Fibroblast of skin of right quadriceps (primary cell): ENCODE measurements at places on chromosomes 12 and 14.

DNA sequence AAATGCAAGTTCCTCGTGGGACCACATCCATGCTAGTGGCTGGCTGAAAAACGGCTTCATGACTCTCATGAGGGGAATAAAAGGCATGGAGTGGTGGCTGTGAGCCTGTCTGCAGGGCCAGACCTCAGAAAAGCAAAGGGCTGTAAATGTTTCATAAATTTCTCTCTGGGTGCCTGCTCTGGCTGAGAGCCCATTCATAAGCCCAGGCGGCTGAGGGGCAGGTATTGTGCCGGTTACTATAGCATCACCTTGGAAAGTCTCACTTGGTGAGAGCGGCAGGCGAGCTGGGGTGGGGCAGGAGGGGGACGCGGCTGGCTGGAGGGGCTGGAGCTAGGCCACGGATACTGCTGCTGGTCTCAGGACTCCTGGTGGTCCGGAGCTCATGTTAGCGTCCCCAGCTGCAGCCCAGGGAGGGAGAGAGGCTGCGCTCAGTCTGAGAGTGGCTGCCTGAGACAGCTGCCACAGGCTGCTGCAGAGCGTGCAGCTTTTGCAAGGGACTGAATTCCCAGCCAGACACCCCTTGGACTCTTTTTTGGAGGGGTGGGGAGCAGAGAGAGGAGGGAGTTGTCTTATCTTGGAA is at the start of gene SLC17A8:
TSS of gene SLC17A8 (plus strand) at position 431 of the 580 bp plus-strand sequence. CDS start 318 bp downstream, outside the sequence.
- no peak for DNase-seq

DNA sequence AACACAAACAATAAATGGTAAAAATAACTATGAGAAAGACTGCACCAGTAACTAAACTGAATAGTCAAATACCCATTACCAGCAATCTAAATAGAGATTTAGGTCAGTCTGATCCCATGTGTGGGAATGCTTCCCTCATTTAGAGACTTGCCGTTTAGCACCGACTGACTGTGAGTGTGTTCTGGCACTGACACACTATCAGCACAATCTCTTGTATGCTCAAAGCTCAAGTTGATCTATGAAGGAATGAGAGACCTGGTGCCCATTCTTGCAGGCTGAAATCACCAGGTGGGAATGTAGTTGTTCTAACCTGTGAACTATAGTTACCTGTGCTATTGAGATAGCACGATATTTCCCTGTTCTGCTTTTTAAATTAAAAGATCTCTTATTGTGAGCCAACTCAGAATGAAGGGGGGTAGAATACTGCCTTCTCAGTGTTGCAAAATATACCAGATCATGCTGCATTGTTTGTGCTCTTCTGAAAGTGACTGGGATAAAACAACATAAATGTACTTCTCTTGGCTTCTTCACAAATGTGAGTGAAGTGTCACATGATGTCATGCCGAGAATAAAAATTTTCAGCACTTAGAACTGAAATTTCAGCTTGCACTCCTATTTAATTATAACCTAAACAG is 99.6 kb downstream of the LIN7A start:
- DNase-seq: no peak

DNA sequence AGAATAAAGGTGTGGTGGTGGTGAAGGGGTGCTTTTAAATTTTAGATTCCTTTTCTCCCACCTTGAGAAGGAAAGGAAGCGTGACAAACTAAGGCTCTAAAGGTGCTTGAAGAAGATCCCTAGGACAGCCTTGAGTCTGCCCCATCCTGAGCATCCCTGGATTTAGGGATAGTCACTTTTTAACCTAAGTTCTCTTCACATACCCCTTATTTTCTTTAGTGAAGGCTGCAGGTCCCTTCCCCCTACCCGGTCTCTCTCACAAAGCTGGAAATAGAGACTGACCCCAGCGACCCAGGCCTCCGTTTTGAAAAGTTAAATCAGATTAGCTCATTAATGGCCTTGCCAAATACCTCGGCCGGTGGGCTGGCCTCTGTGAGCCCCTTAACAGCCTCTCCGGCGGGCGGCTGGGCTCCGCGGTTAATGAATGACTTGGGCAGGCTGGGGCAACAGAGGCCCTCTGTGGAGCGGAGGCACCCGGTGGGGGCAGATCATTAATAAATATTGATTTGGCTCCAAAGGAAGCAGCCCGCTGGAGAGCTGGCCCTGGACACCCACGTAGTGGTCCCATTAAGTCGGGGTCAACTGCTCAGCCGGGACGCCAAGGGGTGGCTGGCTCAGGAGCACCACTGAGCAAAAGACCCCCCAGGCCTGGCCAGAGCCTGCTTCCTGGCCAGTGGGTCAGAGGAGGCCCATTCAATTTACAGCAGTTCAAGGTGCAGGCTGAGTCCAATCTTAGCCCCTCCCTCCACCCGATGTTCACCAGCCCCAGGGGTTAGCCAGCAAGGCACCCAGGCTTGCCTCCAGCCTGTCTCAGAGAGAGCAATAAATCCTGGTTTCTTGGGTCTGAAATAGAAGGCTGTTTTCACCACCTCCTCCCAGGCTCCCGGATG is 31.8 kb downstream of the PAH start:
- no peak for DNase-seq

- DNase-seq: peak; percentile 80
Measured at GRCh38 chr14:68468437-68469207, 324.2 kb downstream of the ZFP36L1 start.

DNA sequence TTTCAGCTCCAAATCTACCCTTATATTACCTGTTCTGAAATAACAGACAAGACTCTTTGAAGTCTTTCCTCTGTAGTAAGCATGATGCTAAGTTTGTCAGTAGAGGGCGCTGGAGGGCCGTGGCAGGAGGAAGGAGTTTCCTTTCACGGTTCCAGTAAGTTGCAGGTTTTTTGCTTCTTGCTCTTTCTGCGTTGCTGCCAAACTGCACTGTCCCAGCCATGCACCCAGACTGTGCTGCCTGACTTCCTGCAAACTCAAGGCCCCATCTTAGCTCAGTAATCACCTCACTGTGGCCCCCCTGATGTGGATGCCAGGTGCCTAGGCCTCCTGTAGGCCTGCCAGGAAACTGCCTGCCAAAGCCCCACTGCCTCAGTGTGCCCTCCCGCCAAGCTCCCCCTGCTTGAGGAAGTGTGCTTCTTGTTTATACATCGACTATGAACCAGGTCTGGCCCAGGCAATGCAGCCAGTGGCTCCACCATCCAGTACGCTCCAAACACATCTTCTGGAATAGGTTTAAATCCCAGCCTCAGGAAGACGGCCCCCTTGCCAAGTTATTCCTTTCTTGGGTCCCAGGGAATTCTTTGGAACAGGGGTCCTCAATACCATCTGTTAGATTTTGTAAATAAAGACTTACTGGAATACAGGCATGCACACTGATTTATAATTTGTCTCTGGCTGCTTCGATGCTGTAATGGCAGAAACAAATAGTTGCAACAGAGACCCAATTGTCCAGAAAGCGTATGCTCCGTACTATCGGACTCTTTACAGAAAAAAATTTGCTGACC is 193.7 kb upstream of the LRIG3 start:
- peak; percentile 84 for DNase-seq

GRCh38 chr12:98154850-98155249 is 360.5 kb upstream of the TMPO start:
- DNase-seq: no peak

- DNase-seq: peak; percentile 49
Measured at GRCh38 chr12:114952573-114953271, 268.7 kb upstream of the TBX3 start.

GRCh38 chr14:90114554-90114953 is 52.8 kb downstream of the KCNK13 start:
- DNase-seq: no peak

- DNase-seq: no peak
Measured at GRCh38 chr12:6306599-6307220, 3.8 kb upstream of the PLEKHG6 start.

GRCh38 chr14:51855234-51855633 is 5.2 kb upstream of the GNG2 start:
- peak; percentile 62 for DNase-seq

GRCh38 chr12:29230800-29231560 is 81.9 kb downstream of the FAR2 start:
- DNase-seq: no peak

GRCh38 chr12:132239796-132240668 is 89.4 kb downstream of the GALNT9 start:
- DNase-seq: no peak

- no peak for DNase-seq
Measured at GRCh38 chr14:88079624-88080023, 74.7 kb downstream of the GPR65 start.

DNA sequence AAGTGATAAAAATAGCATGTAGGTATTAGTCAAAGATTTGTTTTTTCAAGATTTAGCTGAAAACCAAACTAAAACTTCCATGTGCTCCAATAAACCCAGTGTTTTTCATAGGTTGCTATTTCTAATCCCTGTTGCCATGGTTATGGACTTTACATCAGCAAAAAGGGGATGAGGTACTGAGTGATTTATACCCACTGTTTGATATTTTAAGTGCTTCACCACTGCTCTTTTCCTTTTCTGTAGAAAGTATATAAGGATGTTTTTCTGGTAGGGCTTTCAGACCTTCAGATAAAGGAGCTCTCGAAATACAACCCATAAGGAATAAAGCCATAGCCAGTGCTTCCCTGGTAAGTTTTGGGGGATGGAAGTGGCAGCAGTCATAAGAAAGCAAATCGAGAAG is at the start of gene OTOGL:
TSS of gene OTOGL (plus strand) at position 279 of the 400 bp plus-strand sequence. CDS start 109,895 bp downstream, outside the sequence.
- DNase-seq: peak; percentile 31

DNA sequence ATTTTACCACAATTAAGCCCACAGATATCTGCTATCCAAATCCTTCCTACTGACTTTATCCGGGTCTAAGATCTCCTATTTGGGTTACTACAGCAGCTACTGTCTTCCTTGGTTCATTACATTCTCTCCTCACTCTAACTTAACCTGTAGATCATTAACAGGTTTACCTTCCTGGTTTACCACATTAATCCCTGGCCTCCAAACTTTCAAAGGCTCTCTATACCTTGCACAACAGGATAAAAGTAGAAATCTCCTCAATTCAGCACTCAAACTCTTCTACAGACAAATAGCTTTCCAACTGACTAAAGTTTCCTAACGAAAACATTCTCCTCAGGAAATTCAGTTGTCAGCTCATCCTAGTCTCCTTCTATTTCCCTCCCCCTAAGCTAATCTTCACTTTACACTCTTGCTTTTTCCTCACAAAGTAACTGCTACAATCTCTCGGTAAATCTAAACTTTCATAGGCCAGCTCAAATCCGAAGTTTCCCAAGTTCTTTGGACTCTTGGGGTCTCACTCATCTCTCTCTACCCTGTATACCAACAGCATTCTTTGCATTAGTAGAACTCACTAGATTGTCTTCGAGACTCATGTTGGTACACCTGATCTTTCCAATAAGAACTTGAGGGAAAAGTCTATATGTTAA is 2.7 kb downstream of the BTBD7 start:
- no peak for DNase-seq

DNA sequence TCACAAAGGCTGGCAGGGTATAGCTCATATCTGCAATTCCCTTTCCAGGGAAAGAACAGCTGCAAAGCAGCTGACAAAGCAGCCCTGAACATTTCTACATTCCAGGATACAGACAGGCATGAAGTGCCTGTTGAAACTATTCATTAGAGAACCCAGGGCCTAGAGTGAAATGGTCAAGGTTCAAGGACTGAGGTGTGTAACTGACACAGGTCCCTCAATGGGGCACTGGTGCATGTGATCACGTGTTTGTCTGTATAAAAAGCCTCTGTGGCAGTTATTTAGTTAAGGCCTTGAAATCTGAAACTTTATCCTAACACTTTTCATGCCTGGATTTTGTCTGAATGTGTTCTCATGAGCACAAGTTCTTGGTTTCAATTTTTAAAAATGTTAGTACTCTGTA is 47.1 kb downstream of the GIT2 start:
- peak; percentile 65 for DNase-seq

- peak; percentile 71 for DNase-seq
Measured at GRCh38 chr12:10940389-10940788, 1.3 kb upstream of the TAS2R14 start.

- DNase-seq: peak; percentile 35
Measured at GRCh38 chr12:16359512-16360491, 12.4 kb downstream of the MGST1 start.

GRCh38 chr14:29654901-29655550 is 272.6 kb downstream of the PRKD1 start:
- peak; percentile 41 for DNase-seq

- no peak for DNase-seq
Measured at GRCh38 chr12:59007620-59008019, 87.3 kb upstream of the LRIG3 start.

- peak; percentile 5 for DNase-seq
Measured at GRCh38 chr14:26794731-26795130, 196.9 kb upstream of the NOVA1 start.
